ENCODE measurements at places on chromosomes 1 and 21. TPM values are rescaled to one million over a fixed set of nuclear protein-coding genes. Genes with fewer than 3 reads are reported as not detected.
A peak's percentile ranks its signal among the peaks of the same experiment; 100 is the strongest.

DNA sequence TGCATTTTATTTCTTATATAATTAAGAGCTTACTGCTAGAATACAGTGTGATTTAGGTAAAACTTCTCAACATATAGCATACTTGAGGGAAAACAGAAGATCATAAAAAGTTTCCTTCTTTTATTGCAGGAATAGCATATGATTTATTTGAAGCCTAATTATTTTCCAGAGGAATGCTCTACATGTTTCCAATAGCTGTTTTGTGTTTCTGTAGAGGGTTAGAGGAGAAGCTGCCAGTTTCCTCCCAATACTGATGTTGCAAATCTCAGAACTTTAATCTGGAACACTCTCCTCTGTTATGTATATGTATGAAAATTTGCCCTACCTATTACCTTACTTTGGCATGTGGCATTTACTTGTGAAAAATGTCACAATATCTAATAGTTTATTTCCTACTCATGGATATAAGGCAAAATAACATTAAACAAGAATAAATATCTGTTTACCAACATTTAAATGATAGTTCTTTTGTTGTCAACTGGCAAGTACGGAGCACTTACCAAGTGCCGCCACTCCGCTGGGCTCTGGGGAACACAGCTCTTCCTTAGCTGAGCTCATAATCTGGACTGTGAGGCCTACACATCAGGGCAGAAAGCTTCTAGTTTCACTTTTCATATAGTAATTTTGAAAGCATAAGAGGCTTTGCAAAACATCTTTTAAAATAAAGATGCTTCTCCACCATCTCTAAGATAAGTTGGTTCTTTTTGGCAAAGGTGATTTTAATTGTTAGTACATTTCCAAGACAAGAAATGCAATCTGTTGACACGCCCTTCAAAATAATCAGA lies 239.8 kb upstream of the C1orf105 start:
- DNase-seq = peak; percentile 32

DNA sequence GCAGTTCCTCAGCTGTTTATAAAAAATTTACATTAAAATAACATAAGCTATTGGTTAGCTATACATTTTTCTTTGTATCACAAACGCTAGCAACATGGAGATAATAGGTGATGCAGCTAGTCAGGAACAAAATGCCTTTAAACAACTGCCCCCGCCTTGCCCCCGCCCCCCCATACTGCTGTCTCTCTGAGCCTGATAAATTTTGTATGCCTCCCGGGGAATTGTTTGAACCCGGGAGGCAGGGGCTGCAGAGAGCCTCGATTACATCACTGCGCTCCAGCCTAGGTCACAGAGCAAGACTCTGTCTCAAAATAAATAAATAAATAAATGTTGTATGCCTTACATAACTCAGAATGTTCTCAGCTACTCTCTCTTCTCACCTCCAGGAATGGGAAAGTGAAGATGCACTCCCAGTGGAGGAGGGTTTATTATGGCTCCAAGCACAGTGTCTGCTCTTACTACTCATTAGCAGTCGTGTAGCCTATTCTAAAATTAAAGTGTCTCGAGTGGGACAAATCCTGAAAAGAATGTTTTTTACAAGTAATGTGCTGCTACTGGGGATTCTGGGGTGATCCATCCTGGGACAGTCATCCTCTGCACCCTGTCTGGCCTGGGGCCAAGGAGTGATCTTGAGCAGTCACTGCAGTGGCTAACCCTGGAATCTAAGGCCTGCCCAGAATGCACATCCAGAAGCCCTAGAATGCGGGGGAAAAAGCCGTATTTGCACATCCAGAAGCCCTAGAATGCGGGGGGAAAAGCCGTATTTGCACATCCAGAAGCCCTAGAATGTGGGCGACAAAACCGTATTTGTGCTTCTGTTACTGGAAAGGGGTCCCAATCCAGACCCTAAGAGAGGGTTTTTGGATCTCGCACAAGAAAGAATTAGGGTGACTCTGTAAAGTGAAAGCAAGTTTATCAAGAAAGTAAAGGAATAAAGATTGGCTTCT lies 39.4 kb upstream of the ZNF496 start:
- DNase-seq = peak; percentile 19

DNA sequence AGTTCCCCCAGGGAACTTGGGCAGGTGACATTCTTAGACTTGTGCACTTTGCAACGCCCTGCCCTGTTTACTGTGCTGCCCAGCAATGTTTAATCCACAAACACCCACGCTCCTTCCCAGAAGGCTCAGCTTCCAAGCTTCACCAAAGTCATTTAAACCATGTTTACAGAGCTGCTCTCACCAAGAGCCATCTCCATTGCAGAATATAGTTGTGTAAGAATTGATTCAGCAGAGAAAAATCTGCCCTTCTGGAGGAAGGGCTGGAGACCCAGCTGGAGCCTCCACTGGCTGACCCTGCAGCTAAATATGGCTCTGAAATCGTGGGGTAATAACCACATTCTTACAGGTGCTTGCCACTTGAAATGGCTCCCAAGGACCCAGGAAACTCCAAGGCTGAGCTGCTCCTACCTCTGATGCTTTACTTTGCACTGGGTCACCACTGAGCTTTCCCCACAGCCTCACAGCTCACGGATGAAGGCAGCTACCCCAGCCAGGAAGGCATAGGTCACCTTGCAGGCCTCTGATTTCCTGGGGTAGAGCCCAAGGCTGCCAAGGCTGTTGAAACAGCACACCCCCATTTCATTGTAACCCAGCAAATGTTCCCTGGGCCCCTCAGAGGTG lies 8.7 kb downstream of the CAPN2 start:
- DNase-seq = peak; percentile 64

DNA sequence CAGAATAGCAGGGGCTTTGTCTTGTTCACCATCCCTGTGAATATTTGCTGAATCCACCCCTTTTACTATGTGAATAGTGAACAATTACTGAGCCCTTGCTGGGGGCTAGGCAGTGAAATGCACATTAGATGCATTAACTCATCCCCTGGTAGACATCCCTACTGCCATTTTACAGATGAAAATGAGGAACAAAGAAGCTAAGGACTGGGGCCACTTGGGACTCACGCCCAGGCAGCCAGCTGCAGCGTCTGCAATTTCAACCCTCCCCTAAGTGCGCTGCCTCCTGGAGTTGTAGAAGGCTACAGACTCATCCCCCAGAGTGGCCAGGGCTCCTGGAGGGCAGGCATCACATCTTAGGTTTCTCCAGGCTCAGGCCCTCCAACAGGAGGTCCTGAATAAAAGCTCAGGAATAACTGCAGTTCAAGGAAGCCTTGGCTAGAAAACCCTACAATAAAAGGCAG lies 31.6 kb downstream of the CAPZB start:
- no peak for DNase-seq

GRCh38 chr1:151069103-151069486 lies 1.5 kb upstream of the GABPB2 start:
- no peak for DNase-seq

DNA sequence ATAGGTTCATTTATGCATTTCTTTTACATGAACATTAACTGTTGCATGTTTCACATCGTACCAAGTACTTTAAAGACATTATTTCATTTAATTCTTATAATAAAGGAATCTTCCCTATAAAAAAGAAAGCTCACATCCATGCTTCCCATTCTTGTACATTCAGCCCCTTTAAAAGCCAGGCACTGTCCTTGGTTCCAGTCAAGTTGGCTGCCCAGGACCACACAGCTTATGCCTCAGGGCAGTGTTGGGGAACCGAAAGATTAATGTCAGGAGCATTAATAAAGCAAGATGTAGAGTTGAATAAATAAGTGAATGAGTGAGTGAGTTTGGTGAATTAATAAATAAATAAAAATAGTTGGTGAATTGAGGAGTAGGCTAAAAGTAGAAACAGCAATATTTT lies 409.4 kb upstream of the DAB1 start:
- no peak for DNase-seq

Gene FCRL3
- total RNA-seq = not detected

GRCh38 chr1:213249395-213249794 lies 198.4 kb downstream of the RPS6KC1 start:
- no peak for DNase-seq

GRCh38 chr1:194331758-194332157 lies 1145.3 kb upstream of the B3GALT2 start:
- no peak for DNase-seq

Gene RNU1-4
- not detected for total RNA-seq

DNA sequence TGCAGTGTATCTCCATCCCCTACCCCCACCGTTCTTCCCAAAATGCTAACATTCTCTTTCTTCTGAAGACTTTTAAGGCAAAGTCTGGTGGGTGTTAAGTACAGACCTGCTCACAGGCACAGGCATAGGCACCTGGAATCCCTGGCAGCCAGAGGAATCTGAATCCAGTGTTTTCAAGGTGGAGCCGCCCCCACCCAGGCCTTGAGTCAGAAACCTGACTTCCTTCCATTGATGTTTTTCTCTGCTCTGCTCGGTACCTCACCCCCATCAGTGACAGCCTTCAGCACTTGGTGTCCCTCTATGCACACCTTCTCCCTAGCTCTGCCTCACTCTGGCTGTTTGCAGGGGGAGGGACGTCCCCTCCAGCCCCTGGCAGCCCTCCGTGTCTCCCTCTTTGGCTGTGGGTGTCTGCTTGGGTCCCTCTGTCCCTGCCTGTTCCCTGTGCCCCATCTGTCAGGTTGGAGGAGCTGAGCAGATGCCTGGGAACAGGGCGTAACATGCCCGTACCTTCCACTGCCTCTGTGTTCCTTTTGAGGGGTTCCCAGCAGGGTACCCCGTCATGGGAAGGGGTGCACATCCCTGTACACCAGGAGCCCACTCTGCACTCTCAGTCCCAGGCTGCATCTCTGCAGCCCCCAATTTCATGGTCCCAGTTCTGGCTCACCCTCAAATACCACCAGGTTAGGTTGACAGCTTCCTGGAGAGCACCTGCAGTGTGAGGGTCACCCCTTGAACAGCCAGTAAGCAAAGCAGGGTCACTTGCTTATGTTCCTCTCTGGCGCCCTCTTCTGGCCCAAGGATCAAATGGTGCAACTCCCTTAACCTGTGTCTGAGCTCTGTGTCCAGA lies 6.7 kb downstream of the NCDN start:
- peak; percentile 68 for DNase-seq

Gene PCBP3
- 0.23 TPM for total RNA-seq

- no peak for DNase-seq
Measured at GRCh38 chr1:41566274-41566885, 81.9 kb upstream of the EDN2 start.

GRCh38 chr21:32140604-32141317 lies 138.1 kb downstream of the MIS18A start:
- no peak for DNase-seq

GRCh38 chr1:171494076-171494475 lies 8.7 kb downstream of the PRRC2C start:
- no peak for DNase-seq

GRCh38 chr1:51234721-51235425 lies 1.2 kb upstream of the RNF11 start:
- peak; percentile 45 for DNase-seq

DNA sequence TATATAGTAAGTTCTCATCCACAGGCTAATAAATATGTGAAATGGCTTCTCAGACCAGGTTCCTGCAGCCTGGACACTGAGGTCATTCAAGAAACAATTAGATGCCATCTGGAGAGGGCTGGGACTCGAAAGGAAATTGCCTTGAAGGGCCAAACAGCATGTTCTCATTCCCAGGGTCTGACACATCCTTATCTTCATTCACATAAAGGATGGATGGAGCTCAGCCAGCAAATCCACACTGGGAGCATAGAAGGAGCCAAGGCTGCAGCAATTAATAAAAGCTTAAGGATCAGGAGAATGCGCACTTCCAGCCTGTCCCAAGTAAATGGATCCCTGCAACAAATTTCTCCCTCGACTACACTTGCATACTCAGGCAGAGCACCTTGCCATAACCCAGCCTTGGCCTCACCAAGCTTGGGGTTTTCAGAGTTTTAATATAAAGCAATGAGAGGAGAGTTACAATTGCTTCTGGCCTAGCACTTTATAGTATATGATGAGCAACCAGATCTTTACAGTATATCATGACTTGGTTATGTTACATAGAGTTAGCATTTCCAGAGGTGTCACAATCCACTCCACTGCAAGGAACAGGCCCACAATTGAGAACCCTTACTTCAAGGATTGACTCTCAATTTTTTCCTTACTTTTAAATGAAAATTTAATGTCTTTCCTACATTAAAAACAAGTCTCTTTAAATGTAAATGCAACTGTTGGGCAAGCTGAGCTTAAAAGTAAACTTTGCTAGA lies 55.9 kb downstream of the BCAR3 start:
- DNase-seq = peak; percentile 50

Gene CD101
- total RNA-seq = 0.35 TPM

- no peak for DNase-seq
Measured at GRCh38 chr1:82483146-82483545, 682.4 kb downstream of the ADGRL2 start.

DNA sequence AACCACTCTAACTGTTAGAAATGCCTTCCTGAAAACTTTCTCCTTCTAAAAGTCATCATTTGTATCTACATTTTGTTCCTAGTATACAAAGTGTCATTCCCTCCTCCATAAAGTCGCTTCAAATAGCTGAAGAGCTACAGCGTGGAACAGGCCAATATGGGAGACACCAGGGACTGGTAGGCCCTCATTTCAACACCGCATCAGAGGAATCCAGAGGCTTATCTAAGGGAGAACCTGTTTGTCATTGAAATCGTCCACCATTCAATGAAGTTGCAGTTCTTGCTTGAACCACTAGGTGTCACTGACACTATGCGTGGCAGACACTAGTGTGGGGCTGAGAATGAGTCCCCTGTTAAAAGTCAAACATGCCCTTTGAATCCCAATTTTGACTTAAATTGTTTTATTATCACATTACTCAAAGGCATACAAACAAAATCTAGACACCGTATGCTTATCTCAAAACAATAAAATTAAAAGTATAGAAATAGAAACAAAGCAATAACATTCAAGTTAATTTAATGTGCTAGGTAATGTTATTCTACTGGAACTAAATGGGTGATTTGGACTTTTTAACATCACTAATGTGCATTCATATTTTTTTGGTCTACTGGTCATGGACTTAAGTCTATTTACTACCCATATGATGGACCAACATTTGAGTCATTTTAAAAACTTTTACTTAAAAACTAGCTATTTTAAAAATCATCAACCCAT lies 182.3 kb downstream of the FCRL5 start:
- peak; percentile 4 for DNase-seq

- DNase-seq = no peak
Measured at GRCh38 chr1:231611851-231612250, 14.7 kb upstream of the DISC1 start.

DNA sequence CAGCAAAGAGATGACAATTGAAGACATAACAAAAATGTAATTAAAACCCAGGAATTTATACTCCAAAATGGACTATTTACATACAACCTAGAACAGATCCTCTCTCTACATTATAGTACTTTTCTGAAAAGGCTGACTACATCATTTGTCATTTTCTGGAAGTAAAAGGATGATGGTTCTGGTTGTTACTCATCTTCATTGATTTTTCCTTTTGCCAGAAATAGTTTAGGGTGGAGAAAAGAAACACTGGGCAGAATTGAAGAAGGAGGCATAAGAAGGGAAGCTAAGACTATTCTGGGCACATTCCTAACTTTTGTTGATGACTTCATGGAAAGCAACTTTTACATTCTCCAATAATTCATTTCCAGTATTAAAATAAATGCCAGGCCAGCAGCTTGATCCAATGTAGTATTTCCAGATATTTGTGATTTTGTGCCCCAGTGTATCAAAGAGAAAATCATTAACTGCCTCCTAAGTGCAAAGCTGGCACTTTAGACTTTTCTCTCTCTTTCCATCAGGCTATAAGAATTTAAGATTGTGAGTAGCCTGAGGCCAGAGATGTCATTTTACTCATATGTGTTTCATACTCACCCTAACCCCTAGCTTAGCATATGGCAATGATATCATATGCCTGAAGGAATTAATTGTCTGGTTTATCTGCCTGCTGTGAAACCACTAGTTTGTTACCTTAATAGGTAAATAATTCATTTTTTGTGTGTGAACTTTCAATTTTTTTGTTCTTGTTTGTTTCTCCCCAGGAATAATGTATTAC lies 369.5 kb upstream of the LYPLAL1 start:
- DNase-seq = no peak

Gene OLFML3
- 2.2 TPM for total RNA-seq

Data from MG63 (cell line).